Testis (tissue), 5 donors: ENCODE measurements at places on chromosomes 12 and 14.

- DNase-seq: no peak
Observed at GRCh38 chr12:108806346-108806745, 51.0 kb downstream of the SSH1 start.

DNA sequence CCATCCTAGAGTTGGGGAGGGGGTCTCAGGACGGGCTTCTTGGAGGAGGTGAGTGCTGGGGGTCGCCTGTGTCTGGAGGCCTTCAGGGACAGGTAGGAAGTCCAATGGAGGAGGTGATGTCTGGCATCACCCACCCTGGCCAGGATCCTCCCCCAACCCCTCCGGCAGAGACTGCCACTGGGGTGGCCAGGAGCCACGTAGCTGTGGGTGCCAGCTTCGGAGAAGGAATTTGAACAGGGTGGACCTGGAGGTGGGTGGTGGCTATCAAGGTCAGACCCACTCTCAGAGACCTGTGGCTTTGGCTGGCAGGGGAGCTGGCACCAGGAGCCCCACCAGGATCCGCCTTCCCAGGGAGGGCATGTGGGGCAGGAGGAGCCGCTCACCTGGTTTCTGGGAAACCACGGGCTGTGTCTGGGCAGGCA, 9.1 kb downstream of the CEP170B start:
- no peak for DNase-seq

DNA sequence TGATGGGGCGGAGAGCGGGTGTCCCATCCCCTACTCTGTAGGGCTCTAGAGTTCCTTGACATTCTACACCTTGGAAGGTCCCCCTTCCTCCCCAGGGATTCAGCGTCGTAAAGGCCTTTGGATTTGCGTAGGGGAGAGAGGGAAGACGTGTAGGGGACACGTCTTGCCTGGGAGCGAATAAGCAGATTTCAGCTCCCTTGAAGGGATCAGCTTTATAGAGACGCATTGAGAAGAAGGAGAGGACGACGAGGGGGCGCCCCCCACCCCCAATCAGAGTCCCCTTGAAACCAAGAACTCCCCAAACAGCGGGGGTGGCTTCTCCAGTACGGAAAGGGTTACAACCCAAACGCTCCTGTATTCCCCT, 324 bp downstream of the CALCOCO1 start:
- no peak for DNase-seq

DNA sequence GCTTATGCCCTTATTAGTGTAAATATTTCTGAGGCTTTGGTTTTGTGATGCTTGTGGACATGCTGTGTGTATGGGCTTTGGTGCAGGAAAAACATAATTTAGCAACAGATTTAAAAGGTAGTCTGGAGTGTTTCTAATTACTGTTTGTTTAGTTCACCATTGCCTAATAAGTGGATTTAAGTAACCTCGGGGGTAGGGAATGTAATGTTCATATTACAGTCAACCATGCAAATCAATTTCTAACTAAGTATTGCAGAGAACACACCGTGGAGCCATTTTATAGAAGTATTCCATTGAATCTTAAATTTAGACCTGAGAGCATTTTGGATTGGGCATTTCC, 53.5 kb downstream of the ANO6 start:
- DNase-seq: no peak

DNA sequence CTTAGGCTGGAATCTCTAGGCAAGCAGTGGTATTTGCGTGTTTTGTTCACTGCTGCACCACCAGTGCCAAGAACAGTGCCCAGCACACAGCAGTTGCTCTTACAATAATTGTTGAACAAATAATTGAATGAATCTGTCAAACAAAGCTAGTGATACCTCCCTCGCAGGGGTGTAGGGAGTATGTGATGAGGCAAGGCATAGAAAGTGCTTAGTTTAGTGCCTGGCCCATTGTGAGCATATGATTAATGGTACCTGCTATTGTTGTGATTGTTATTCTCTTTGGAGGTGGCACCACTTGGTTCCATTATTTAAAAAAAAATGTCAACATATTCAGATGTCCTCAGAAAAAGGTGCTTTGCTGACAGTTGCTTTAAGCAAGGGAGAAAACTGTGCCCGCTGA, 210.1 kb upstream of the TBX3 start:
- DNase-seq: no peak
